NCI-H2081 (cell line): ENCODE measurements at places on chromosomes 2 and 18.

DNA sequence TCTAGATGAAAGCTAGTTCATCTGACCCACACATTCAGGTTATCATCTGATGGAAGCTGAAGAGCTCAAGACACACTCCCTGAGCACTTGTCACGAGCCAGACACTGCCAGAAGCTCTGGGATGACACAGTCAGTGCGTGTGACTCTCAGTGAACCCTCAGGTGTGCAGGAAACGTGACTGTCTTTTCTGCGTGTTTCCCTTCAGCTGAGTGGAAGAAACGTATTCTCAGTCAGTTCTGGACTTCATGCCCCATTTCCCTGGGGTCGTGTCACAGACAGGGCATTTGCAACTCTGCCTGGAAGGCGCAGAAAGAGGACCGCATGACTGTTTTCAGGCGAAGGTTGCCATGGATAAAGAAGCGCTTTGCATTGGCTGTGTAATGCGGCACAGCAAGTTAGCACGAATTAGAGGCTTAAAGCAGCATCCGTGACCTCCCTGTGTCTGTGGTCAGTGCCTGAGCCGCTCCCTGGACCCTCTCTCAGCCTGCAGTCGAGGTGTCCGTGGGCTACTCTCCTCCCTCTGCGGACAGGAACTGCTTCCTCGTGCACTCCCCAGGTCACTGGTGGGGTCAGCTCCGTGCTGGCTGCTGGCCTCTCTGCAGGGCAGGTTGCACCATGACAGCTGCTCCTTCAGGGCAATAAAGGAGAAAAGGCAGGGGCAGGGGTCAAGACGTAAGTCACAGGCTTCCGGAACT is 3.3 kb upstream of the ALLC start:
- DNase-seq, result no peak

GRCh38 chr2:65300761-65301711 is 73.4 kb downstream of the ACTR2 start:
- peak; percentile 33 for DNase-seq

- DNase-seq, result no peak
Measured at GRCh38 chr2:241932899-241933178, 63.3 kb downstream of the RTP5 start.

GRCh38 chr2:162073888-162074631 is at the start of gene DPP4:
Gene DPP4 (minus strand): TSS chr2:162074215. CDS start chr2:162073981, 234 bp downstream.
- DNase-seq, result peak; percentile 26

DNA sequence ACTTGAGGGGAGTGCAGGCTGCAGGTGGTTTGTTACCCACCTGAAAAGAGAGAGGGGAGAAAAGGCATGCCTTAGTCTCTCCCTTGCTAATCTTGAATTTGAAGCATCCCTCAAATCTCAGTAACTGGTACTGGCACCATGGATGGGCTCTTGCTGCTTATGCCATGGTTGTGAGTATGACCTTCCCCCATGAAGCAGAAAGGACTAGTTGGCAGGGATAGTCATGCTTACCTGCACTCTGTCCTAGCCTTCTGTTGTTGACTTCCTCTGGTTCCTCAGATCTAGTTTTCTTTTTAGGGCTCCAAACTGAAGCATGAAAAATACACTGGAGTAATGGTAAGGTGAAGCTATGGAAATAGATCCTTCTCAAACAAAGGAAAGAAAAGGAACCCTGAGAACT is 191.2 kb downstream of the SPAG16 start:
- DNase-seq, result no peak

DNA sequence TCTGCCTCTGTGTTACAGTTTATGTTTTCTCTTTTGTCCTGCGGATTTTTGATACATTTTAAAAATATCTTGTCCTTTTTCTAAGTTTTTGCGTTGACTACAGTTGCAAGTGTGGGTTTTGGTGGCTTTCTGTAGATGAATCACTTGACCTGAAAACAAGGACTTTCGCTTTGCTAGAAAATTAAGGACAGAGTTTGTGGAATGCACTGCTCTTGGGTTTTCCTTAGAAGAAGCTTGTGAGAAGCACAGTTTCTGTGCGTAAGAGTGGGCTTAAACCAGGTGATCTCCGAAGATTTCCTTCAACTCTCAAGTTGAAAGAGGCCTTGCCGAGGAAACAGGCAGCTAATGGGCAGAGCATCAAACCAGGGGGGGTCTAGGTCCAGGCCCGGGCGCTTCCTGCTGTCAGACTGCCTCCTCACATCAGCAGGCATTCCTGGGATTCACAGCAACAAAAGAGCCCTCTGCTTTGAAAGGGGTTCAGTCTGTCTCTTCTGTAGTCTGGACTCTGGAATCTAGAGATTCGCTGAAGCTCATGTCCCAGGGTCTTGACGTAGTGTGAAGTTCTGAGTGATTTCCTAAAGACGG is 17.3 kb downstream of the NCK2 start:
- DNase-seq, result no peak

- DNase-seq, result no peak
Measured at GRCh38 chr2:62464221-62465007, 41.6 kb downstream of the TMEM17 start.

GRCh38 chr2:173441222-173441621 is 86.5 kb downstream of the CDCA7 start:
- DNase-seq, result no peak

DNA sequence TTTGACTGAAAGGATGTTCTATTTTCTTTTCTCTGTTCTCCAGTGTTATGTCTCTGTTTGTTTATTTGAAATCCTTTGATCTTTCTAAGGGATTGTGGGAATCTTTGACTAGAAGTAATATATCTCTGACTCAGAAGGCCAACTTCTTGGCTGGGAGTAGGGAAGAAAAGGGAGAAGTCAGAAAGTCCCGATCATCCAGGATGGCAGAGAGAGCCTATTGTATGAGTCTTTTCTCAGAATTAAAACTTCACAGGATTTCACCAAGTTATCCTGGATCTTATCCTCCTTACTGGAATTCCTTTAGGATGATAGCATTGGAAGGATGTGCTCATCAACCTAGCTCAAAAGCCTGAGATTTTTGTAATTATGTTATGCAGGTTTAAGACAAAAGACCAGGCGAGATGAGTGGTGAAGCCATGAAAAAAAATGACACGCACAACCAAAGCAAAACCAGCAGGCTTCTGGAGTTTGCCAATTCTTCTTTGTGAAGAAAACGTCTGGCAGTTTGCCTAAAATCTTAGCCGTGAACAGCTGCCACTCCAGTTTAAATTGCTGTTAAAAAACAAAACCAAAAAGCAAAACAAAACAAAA is 383.6 kb upstream of the SMIM21 start:
- peak; percentile 68 for DNase-seq

GRCh38 chr2:26780203-26780760 is 5.6 kb upstream of the CENPA start:
- no peak for DNase-seq

DNA sequence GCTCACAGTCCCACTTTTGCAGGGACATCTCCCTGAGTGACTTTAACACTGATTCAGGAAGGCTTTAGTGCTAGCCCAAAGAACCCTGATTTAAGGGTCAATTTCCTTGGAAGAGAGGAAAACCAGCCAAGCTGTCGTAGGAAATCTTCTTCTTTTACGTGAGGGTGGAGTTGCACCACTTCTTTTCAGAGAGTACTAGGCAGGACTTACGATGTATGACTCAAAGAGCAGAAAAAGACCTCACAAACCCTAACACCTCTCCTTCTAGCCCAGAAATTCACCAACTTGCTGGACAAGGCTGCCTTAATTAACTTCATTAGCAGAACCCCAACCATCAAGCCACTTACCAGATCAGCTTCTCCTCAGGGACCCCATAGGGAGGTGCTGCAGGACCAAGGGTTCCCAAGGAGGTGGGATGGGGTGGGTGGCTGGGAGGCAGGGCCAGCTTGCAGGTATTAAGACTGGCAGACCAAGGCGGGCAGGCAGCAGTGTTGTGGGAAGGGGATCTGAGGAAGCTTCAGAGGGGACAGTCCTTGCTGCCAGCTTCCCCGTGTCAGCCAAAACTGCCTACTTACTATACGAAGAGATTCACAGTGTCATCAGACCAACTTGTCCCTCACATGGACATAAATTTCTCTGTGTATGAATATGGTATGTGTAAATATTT is 6.7 kb downstream of the SERPINB2 start:
- no peak for DNase-seq

DNA sequence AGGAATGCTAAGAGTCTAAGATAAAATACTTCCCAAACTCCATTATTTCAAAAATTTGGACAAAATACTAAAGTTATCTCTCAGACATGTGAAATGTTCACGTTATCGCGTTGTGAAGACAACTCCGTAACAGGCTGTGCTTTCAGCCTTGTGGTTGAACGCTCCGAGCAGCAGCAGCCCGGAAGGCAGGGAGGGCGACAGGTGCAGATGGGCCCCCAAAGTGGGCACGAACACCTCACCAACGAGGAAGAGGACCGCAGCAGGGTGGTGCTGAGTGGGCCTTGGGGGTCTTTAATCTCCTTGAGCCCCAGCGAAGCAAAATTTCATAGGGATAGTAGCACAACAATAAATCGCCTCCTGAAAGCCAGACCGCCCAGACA is 1.0 kb upstream of the FAM110C start:
- no peak for DNase-seq

DNA sequence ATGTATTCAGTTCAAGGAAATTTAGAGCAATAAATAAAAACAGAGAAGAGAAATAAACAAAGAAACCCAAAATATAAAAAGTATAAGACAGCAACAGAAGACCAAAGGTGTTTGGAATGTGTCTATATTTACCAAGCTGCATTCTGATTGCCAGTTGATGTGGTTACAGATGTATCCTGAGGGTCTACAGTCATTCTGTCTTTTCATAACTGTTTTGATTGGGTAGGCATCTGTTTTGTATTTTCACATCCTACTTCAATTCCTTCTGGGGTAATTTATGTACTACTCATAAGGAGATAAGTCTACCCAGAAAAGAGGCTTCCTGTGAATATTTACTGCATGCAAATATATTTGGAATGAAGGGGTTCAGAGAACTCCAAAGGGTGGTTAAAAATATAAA is 596.8 kb upstream of the GCFC2 start:
- DNase-seq, result no peak

GRCh38 chr2:176746411-176746810 is 466.2 kb upstream of the HNRNPA3 start:
- DNase-seq, result no peak

- DNase-seq, result no peak
Measured at GRCh38 chr2:141654311-141654710, 476.5 kb downstream of the LRP1B start.

DNA sequence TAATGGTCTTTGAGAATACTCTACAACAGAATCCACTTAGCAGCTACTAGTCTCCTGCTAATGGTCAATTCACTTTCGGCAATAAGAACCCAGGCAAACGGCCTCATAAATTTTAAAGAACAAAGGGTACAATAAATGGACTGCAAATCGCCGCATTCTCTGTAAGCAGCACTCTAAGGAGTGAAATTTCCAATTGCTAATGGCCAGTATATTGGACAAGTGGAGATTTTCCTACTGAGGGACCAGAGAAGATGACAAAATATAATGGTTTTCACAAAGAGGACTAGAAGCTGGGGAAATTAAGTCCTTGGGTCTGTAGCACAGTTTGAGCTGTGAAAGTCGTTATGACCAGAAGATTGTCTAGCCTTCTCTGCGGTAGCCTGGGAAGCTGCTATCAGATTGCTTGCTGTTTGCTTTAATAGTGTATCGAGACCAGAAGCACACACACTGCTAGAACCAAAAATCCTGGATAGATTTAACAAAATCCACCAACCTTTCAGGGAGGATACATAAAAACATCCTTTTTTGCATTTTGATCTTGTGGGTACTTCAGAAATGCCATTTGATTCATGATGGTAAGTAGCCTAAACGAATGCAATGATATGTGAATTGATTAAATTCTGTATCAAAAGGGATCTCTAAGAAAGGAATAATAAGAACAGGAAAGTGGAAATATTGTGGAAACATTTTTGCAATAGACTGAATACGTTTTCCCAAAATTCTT is 53.6 kb upstream of the ATP8B1 start:
- peak; percentile 34 for DNase-seq

- no peak for DNase-seq
Measured at GRCh38 chr18:48135436-48135966, 205.0 kb upstream of the SMAD2 start.

- DNase-seq, result no peak
Measured at GRCh38 chr18:63965716-63966330, 4.1 kb upstream of the SERPINB8 start.

DNA sequence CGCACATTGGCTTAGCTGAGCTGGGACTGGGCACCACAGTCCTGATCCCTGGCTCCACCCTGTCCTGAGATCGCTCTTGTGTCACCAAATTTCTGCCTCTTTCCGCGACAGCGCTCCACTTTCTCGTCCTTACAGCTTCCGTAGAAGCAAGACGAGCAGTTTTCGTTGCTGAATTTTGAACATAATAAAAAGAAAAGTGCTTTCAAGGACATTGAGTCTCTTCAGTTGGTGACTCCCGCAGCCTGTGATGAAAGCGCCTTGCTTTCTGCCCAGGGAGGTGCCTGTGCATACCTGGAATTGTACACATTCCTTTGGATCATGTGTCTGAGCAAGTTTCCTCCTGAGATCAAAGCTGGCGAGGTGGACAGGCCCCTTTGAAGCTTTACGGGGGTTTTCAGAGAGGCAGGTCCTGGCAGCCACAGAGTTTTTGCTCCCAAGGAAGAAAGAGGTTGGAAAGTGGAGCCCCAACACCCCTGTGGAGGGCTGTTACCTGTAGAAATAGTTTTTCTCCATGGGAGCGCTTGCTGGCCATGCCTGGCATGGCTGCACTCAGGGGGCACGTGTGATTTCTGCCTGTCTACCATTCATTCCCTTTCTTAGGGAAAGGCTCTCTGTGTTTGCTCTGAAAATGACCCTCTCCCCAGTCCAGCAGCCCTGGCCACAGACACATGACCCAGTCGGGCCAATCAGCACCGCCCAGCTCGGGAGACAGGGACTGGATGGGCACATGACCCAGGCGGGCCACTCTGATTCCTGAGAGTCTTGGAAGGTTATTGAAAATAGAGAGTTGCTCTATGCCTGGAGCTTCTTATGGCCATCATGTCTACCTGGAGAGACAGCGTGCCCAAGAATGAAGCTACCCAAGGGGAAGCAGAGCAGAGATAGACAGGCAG is 115.6 kb upstream of the OTOS start:
- no peak for DNase-seq

DNA sequence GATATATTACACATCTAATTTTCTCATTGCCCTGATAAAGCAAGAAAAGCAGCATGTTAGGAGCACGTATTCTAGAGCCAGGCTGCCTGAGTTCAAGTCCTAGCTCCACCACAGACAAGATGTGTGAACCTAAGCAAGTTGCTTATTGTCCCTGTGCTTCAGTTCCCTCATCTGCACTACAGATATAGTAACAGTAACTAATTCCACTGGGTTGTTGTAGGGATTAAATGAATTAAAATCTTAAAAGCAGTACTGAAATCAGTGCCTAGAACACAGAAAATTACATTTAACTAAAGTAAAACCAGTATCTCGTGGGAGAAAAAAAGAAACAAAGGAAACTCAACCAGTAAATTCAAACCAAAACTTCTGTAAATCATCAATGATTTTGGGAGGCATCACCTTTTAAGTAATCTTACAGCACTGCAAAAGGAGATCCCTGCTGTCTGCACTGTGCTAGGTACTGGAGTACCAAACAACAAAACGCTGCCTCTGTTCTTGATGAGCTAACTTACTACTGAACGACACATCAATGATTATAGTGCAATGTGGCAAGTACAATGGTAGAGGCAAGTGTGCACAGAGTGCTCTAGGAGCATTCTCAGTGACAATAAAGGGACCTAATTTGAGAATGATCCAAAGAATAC is 7.9 kb downstream of the MAP3K2 start:
- no peak for DNase-seq
